ENCODE measurements at places on chromosomes 7 and 10. TPM values are rescaled to one million over a fixed set of nuclear protein-coding genes. Genes with fewer than 3 reads are reported as not detected.

GRCh38 chr10:62062752-62063512 is 161.4 kb downstream of the ARID5B start:
- no peak for DNase-seq

GRCh38 chr10:102650655-102651454 is 6.6 kb downstream of the TRIM8 start:
- DNase-seq, result no peak

DNA sequence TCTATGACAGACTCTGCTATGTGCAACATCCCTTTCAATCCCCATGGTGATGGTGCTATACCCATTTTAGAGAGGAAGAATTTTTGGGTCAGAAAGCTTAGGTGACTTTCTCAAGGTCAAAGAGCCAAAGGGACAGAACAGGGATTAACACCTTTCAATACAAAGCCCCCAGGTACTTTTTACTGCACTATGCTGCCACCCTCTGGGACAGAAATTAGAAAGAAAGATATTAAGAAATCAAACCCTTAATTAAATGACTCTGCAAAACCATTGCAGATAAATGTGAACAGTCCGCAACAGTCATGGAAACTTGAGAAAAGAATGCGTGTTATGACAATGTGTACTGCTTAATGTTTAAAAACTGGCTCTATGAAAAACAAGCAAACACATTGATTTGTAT is 673.7 kb downstream of the MAGI2 start:
- no peak for DNase-seq

DNA sequence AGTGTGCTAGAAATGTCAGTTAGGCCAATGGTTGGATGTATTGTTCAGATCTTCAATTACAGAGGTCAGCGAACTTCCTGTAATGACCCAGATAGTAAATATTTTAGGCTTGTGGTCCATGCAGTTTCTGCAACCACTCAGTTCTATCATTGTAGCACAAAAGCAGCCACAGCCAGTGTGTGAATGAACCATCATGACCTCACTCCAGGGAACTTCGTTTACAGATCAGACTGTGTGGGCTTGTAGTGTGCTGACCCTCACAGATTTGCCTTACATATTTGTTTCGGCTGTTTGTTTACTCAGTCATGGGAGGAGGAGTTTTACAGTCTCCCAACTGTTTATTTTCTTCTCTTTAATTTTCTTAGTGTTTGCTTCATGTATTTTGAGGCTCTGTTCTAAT is 55.4 kb downstream of the LANCL2 start:
- DNase-seq, result peak; percentile 53

DNA sequence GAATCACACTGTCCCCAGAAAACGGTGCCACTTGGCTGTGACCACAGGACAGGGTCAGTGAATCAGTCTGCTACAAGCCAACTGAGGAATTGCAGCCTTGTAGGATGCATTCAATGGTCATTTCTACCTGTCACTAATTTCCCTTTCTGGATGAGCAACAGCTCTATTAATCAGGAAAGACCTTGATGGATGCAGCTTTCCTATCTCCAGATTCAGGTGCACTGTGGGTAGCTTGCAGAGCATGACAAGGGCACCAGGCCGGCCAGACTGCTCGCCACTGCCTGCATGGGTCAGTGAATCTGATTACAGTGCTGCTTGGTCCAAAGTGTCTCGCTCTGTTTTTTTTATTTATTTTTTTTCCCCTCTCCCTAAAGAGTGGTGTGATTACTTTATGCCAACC is 506.8 kb upstream of the AUTS2 start:
- DNase-seq, result no peak

DNA sequence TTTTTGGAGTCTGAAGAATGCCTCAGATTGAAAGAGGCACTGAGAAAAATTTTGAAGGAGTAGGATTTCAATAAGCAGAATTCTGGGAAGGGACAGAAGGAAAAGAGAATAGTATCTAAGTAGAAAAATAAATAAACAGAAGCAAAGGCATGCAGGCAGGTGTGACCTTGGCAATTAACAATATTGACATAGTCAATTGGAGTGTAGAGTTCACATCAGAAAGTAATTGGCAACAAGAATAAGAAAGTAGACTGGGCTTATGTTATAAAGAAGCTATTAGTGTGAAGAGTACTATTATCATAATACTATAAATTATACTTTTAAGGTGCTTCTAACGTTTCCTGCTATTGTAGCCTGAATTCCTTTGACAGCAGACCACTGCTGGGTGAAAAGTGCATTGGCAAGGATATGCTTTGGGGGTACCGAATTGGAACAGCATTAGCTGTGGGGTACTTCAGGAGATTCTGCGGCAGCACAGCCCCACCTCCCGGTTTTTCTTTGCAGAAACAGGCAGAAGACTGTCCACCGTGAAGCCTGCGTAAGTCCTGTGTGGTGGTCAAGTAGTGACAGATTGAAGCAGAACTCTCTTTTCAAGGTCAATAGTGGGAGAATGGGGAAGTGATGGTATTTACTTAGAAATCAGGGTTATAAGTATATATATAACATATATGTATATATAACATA is 357.0 kb downstream of the THSD7A start:
- no peak for DNase-seq

GRCh38 chr7:97167176-97167575 is 49.7 kb downstream of the SDHAF3 start:
- DNase-seq, result no peak

DNA sequence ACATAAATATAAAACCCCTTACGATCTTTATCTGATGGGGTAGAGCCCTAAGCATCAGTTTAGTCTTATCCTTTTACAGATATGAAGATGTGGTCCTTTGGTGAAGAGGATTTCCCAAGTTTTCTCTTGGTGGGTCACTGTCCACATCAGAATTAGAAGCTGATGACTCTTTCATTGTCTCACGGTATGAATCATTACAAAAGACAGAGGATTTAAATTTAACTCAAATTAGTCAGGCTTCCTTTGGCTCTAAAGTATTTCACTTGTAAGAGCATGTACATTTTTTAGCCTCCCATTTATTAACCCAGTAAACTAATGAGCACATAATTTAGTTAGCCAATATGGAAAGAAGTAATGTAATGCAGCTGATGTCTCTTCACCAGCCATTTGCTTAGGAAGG is 49.9 kb upstream of the TMEM26 start:
- no peak for DNase-seq

DNA sequence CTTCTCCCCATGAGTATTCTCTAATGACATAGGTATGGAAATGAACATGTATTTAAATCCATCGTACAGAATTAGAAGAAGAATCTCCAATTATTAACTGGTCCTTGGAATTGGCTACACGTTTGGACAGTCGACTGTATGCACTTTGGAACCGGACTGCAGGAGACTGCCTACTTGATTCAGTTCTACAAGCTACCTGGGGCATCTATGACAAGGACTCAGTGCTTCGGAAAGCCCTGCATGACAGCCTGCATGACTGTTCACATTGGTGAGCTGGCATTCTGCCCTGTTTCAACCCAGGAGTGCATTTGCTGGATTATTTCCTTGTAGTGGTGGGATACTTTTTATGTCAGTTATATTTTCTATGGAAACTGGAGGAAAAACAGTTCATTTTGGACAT is 32.2 kb downstream of the ZRANB1 start:
- no peak for DNase-seq

- DNase-seq, result no peak
Measured at GRCh38 chr7:5776894-5777660, 4.4 kb downstream of the RNF216 start.

GRCh38 chr10:110566472-110567200 is 859 bp upstream of the SMC3 start:
- DNase-seq, result no peak

DNA sequence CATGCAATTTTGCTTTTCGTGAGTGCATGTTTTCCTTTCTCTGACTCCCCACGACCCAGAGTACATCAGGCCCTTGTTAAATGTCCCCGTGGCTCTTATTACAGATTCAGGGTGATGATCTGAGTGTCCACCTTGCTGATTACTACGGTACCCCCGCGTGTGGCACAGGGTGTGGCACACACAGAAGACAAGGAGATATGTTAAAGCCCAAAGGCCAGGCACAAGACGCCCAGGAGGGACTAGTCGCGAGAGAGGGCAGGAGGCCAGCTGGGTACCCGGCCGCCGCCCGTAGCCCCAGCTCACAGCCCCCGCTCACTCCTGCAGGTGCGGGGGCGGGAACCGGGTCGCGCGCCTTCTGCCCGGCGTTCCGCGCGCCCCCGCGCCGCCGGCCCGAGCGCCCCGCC is 281 bp upstream of the EXOC6 start:
- DNase-seq, result no peak

DNA sequence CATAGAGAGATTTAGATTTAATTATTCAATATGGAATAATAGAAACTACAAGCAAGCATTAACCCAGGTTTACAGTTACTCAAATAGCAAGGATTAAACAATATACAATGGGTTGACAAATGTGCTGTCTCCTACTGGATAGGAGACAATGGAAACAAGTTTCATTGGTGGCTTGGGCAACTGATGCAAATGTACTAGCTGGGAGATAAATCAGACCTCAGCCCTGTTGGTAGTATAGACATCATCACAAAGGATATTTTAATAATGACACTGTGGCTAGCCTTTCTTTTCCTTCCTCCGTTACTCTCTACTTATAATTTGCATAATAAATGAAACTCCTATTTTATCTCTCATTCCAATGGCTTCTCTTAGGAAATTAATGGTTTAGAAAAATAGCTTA is 96.5 kb upstream of the DKK1 start:
- DNase-seq, result no peak

DNA sequence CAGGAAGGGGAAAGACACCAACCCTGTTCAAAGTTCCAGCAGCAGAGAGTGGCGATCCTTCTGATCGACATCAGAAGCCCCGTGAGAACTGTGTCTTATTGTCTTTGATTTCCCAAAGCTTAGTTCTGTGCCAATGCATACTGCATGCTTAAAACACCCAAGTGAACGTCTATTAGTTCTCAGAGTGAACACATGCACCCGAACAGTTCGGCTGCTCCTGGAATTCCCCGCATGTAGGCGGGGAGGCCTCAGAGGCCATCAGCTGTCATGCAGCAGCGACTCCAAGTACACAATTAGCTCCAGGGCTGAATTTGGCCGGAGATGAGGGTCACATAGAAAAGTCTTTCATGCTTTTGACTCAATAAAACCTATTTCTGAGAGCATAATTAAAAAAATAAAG is 276.9 kb downstream of the ZMYND11 start:
- no peak for DNase-seq

Gene FAM13C
- total RNA-seq, result not detected

Gene OR6B1
- not detected for total RNA-seq

Gene PTPN20
- total RNA-seq, result not detected

Gene ERVW-1
- not detected for total RNA-seq

All from HepG2 (cell line).